EL (cell line): ENCODE measurements at places on chromosomes 12 and 14.
A peak's percentile ranks its signal among the peaks of the same experiment; 100 is the strongest.

- no peak for DNase-seq
These were observed 20.5 kb downstream of the SLC11A2 start for GRCh38 chr12:51005671-51006070.

- no peak for DNase-seq
These were observed 50.0 kb downstream of the VWF start for GRCh38 chr12:6074427-6074826.

DNA sequence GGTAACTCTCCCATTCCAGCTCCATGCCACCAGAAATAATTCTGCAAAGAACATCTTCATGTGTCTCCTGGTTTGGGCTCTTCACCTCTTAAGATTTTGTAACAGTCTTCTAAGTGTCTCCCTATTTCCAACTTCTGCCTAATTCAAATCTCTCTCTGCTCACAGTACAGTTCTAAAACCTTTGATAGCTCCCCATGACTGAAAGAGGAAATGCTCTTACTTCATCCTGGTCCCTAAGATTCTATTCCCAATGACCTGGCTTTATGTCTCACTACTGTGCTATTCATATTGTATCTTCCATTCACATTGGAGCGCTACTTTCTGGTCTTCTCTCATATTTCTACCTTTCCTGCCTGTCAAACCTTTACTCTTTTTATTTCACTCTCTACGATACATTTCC, 1.6 kb downstream of the AMN1 start:
- DNase-seq: no peak

DNA sequence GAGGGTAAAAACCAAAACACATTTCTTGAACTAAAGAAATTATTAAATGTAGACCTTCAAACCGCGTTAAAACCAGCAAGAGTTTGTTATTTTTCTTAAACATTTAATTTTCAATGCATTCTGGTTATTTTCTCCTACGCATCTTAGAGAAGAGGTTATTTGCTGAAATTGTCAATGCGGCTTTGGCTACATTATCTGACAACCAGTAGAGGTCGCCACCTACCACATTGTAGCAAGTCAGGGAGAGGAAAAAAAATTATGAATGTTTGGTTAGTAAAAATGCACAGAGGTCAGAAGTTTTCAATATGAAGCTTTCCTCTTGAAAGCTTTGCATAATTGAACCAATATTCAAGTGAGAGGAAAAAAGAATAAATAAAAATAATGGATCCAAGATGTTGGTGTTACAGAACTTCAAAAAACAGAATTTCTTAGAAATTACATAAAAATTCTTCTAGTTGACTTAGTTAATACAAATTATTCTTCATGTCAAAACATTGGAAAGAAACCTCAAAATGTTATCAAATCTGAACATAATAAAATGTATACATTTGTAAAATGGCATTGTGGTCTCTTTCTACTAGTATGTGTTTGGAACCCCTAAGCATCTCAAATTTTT, 159.4 kb upstream of the TMTC2 start:
- peak; percentile 42 for DNase-seq

GRCh38 chr12:12922191-12922616, 29.8 kb downstream of the GPRC5D start:
- DNase-seq: peak; percentile 53

- peak; percentile 9 for DNase-seq
These were observed 124.9 kb upstream of the ATXN7L3B start for GRCh38 chr12:74412606-74413230.

- DNase-seq: no peak
These were observed 6.5 kb downstream of the CCDC175 start for GRCh38 chr14:59570122-59570521.

DNA sequence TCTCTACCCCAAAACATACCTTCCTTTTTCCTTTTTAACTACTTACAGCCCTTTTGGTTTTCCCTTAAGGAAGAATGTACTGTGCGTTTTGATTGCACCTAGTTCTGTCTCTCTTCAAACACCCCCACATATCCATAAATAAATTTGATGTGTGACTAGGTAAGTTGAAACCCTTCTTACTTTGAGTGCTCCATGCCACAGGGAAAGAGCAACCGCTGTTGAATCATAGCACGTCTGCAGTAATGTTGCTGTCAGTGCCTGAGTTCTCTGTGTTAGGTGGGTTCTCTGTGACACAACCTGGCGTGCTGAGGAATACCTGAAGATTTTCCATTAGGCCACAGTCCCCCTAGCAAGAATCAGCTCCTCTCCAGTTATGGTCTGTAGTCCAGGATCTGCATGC, 102.1 kb downstream of the FIGNL2 start:
- DNase-seq: no peak

DNA sequence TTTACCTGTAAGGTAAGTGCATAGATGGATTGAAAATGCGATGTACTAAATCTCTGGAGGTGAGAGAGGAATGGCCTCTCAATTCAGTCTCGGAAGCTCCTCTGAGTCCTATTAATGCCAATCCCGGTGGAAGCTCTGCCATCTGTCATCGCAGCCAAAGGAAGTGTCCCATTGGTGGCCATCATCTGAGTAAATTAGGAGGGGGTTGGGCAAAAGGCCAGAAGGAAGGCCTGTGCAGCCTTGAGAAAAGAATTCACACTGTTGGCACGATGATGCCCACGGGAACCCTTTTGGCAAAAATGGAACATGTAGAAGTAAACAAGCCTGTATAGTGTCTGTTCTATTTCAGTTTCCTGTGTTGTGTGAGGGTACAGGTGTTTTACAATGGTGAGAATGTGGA, 494.8 kb downstream of the NELL2 start:
- no peak for DNase-seq

GRCh38 chr12:5258498-5258897, 173.4 kb upstream of the NTF3 start:
- DNase-seq: peak; percentile 90

GRCh38 chr12:70367258-70368141, 1.4 kb downstream of the KCNMB4 start:
- DNase-seq: peak; percentile 4
